NCI-H524 (cell line): ENCODE measurements at places on chromosomes 3 and 15.

- no peak for DNase-seq
Measured at GRCh38 chr3:170043506-170043905, 5.7 kb downstream of the GPR160 start.

DNA sequence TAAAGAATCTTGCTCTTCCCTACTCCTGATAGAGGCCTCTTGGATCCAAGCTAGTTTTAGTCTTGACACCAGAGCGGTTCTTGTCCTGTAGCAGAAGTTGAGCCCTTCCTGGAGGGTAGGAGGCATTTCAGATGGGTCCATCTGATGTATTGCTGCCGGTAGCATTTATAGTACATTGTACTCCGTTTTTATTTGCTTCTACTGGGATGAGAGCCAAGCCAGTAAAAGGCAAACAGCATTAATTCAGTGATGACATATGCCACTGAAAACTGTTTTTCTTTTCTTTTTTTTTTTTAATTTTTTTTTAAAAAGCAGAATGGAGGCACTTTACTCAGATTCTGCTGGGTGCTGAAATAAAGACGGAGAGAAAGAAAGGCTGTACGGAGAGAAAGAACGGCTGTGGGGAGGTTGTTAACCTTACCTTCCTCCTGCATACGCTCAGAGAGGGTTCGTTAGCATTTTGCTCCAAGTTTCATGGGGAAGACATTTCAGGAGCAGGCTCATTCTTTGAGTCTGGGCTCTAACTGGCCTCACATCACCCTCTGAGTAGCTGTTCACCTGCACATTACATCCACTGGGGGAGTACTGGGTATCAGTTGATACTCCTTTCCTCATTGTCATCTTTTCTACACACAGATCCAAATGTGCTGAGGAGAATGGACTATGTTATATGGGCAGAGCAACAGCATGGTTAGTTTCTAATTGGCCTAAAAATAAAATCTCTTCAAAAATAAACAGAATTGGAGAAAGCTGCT, 161.5 kb downstream of the FEZF2 start:
- no peak for DNase-seq

DNA sequence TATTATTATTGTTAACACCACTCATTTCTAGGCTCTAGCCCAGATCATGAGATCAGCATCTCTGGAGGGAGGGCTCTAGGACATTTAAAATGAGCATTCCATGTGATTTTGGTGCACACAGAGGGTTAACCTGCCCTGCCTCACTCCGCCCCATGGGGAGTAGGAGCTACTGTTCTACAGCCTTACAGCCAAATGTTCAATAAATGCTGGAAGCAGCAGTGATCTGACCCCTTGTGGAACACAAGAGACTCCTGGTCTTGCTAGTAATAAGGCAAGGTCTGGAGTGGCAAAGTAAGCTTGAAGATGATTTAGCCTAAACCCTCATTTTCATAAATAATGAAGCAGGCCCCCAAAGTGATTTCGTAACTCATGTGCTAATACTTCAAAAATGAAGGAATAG, 166.4 kb upstream of the EOMES start:
- DNase-seq: no peak

- DNase-seq: peak; percentile 99
Measured at GRCh38 chr15:100438570-100438969, 90.2 kb downstream of the CERS3 start.

- no peak for DNase-seq
Measured at GRCh38 chr3:155646669-155647068, 98.2 kb downstream of the PLCH1 start.
